ENCODE measurements at places on chromosomes 5 and 9. TPM values are rescaled to one million over a fixed set of nuclear protein-coding genes. Genes with fewer than 3 reads are reported as not detected.

The C5orf34 gene
- total RNA-seq = 1.6 TPM

The LECT2 gene
- not detected for total RNA-seq

GRCh38 chr5:139141446-139142204 lies 56.5 kb downstream of the SIL1 start:
- no peak for DNase-seq

The ANKDD1B gene
- under 0.01 TPM for total RNA-seq

- DNase-seq = no peak
These were observed 8.3 kb downstream of the FABP6 start for GRCh38 chr5:160237571-160238093.

- no peak for DNase-seq
These were observed 53.6 kb downstream of the FBXO4 start for GRCh38 chr5:41978676-41979075.

DNA sequence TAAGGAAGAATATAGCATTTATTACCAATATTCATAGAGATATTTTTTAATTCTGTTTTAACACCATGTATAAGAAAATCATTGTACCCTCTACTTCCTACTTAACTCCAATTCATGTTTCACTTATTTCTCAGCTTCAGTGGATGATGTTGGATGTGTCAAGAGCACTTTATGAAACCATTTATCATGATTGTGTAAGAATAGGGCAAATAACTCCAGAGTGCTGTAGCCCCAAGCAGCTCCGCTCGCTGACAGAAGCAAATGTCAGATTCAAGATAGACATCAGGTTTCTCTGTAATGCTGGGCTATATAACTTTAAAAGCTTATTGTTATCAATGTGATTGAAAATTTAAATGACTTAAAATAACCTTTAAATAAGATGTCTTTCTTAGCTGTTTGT lies 50.4 kb downstream of the MAST4 start:
- no peak for DNase-seq

GRCh38 chr5:33241802-33242201 lies 199.0 kb upstream of the TARS1 start:
- DNase-seq = peak; percentile 81

The BAAT gene
- not detected for total RNA-seq

DNA sequence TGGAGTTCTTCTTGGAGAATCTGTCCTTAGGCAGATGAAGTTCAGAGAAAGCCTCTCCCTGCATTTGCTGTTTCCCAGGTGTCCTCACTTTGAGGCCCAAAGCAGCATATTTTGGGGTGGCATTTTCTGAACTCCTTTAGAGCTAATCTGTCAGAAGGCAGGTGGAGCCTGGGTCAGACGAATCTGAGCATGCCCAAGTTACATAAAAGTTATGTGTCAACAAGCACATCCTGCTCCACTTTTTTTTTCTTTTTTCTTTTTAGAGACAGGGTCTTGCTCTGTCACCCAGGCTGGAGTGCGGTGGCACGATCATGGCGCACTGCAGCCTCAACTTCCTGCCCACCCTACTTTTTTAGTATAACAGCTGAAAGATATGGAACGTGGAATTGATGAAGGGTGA lies 41.3 kb upstream of the HSPA9 start:
- no peak for DNase-seq

DNA sequence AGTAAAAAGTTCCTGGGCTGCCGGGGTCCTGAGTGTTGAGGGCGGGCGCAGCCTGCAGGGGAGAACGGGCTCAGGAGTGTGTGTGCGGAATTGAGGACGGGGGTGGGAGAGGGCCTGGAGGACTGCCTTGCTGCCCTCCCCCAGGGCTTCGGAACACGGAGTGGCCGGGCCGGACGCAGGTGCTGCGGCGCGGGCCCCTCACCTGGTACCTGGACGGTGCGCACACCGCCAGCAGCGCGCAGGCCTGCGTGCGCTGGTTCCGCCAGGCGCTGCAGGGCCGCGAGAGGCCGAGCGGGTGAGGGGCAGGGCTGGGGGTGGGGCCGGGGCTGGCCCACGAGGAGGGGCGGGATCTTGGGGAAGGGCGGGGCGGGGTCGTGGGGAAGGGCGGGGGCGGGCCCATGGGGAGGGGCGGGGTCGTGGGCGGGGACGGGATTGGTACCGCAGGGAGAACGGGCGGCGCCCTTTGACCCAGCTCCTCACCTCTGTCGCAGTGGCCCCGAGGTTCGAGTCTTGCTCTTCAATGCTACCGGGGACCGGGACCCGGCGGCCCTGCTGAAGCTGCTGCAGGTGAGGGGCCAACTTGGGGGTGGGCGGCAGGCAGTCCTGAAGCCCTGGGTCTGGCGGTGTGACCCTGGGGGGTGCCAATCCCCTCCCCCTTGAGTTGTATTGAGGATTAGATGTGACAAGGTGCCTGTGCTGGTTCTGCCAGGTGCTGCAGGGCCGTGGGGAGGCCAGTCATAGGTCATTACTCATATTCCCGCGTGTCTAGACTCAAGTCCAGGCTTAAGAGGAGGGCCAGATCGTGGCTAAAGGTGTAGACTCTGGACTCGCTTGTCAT lies 7.1 kb downstream of the FPGS start:
- no peak for DNase-seq

GRCh38 chr9:93916358-93916757 lies 38.8 kb downstream of the BARX1 start:
- no peak for DNase-seq

The KCNIP1 gene
- under 0.01 TPM for total RNA-seq

GRCh38 chr5:119290607-119291006 lies 65.2 kb upstream of the TNFAIP8 start:
- DNase-seq = no peak

The PROB1 gene
- 2.4 TPM for total RNA-seq

DNA sequence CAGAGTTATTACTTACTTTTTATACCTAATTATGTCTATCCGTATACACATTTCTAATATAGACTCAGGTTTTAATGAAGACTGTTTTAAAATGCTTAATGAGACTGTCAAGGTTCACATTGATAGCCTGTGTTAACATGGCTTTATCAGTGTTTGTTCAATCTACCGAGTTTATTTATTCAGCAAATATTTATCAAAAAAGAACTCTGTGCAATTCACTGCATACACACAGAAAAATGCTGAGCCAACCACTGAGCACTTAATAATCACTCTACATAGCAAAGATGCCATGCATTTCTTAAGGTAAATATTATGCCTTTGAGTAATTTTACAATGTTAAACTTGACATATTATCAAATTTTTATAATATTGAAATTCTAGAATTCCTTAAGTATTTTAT lies 428.2 kb downstream of the ANXA1 start:
- no peak for DNase-seq

- no peak for DNase-seq
These were observed 8.6 kb downstream of the GCNT4 start for GRCh38 chr5:75043633-75044264.

The PCDHB8 gene
- not detected for total RNA-seq

DNA sequence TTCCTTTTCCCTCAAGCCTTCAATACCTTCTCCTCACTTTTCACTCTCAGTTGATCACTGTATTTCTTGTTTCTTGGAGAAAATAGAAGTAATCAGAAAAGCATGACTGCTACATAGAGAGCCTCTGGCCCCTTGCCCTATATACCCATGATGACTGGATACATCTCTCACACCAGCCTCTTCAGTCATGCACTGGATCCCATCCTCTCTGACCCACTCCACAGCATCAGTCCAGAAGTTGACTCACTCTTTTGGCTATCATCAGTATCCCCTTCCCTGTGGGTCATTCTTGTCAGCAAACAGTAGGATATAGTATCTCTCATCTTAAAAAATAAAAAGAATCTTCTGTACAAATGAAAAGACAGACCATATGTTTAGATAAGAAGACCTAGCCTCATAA lies 32.9 kb downstream of the PTCD2 start:
- DNase-seq = no peak

- DNase-seq = no peak
These were observed 85.1 kb downstream of the FGF1 start for GRCh38 chr5:142600611-142601358.

- no peak for DNase-seq
These were observed 38.4 kb upstream of the SHB start for GRCh38 chr9:38107405-38107804.

- DNase-seq = no peak
These were observed 31.2 kb downstream of the SEMA4D start for GRCh38 chr9:89466451-89467277.

The GNA14 gene
- total RNA-seq = under 0.01 TPM

The F12 gene
- total RNA-seq = 3.2 TPM

The MYORG gene
- total RNA-seq = 1.3 TPM

- no peak for DNase-seq
These were observed 107.3 kb upstream of the PTGER4 start for GRCh38 chr5:40572391-40572790.

DNA sequence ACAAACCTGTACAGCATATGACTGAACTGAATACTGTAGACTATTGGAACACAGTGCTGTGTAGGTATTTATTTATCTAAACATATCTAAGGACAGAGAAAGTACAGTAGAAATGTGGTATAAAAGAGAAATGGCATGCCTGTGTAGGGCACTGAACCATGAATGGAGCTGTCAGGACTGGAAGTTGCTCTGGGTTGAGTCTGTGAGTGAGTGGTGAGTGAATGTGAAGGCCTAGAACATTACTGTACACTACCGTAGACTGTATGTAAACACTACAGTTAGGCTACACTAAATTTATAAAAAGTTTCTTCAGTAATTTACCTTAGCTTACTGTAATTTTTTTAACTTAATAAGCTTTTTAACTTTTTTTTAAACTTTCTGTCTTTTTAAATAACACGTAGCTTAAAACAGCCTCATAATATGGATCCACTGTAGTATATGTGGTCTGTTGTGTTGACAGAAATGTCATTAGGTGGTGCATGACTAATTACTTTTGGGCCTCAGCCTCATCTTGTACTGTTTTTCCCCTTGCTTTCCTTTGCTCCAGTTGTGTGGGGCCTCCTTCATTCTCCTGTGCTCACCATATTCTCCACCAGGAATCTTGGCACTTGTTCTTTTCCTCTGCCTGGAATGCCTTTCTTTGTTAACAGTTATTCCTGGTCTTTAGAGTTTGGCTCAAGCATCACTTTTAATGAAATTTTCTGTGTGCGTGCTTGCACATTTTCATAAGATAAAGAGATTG lies 8.8 kb downstream of the SPIN1 start:
- no peak for DNase-seq

DNA sequence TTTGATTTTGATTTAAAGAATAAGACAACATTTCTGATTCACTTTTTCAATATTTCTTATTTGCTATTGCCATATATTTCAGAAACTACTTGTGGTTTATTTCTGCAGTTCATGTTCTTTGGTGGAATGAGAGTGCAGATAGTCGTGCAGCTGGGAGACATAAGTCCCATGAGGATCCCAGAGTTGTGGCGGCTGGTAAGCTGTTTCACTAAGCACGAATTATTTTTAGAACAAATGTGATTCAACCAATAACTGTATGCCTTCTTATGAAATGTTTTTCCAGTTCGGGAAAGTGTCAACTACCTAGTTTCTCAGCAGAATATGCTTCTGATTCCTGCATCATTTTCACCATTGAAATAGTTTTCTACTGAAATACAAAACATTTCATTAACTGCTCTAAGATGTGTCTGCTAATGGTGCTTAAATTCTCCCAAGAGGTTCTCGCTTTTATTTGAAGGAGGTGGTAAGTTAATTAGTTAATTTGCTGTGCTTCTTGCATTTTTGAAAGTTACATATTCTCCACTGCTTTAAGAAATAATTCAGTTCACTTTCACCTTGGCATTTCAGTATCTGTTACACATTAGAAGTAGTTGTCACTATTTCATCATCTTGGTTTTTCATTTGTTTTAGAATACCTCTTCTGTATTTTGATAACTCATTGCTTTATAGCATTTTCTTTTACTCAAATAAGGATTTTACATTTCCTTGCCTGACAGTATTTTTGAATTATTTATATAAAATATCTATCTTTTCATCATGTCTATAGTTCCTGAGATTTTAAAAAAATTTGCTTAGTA lies 9.0 kb downstream of the NIPSNAP3B start:
- no peak for DNase-seq

DNA sequence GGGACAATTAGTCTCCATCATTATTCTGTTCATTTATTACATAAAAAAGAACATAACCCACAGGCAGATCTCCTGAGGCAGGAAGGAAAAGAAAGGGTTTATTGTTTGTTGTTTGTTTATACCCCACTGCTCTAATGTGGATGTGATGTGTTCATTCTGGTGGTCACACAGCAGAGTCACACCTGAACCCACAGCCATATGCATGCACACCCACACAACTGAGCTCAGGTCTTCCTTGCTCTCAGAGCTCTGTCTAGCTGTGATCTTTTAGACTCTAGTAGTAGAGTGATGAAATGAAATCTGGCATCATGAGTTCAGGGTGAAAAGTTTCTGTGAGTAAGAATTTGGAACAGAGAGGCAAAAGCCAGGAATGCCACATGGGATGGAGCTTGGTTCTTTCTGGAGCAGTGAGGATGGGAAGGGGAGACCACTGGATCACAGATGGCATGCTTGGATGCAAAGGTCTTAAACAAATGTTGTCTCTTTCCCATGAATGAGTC lies 227.0 kb downstream of the PAPPA start:
- DNase-seq = no peak

DNA sequence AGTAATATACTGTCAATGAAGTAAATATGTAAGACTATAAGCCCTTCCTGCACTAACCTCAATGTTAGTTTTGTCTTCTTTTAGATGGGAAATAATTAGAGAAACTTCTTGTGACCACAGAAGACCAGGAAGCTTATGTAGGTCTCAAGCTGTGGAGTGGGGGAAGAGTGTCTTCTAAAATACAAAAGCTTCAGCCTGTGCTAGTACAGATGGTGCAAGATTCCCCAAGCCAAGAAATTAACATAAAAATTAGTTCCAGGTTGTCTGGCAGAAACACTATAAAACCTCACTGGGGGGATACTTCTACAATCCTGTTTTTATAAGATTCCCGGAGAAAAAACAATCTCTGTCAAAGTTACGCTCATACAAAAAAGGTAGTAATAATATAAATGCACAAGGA lies 103.6 kb downstream of the FNBP1 start:
- no peak for DNase-seq

GRCh38 chr5:100542086-100542485 lies 6.9 kb downstream of the FAM174A start:
- DNase-seq = no peak

GRCh38 chr5:52043137-52043536 lies 659.9 kb downstream of the ISL1 start:
- DNase-seq = no peak

The IL33 gene
- total RNA-seq = not detected

DNA sequence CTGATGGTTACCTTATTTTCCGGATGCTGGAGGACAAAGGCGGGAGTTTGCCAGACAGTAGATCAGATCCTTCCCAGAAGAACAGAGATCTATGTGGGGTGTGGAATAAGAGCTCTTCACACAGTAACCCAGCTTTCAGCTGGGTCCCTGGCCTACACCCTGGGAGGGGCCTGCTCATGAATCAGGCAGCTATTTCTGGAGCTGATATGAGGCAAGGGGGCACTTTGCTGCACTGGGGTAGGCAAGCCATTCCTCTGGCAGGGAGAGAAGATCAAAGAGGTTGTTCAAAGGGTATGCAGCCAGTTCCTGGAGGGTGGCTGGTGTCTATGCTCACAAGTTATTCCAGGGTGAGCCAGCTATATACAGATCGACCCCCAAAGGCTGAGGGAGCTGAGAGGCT lies 48.6 kb downstream of the CYSTM1 start:
- DNase-seq = no peak
